ENCODE measurements at places on chromosomes 16 and 17.

DNA sequence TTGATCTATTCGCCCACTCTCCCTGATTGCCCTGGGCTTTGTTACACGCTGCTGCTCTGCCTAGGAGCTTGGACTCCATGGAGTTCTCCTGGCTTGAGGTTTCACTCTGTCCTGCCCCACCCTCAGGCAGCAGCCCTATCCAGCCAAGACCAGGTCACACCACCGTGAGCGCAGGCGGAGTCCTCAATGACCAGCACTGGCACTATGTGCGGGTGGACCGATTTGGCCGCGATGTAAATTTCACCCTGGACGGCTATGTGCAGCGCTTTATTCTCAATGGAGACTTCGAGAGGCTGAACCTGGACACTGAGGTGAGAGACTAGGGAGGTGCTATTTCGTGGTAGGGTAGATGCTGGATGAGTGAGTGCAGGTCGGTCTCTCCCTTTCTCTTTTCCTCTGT lies 3.5 kb downstream of the CNTNAP1 start:
- DNase-seq, result no peak

DNA sequence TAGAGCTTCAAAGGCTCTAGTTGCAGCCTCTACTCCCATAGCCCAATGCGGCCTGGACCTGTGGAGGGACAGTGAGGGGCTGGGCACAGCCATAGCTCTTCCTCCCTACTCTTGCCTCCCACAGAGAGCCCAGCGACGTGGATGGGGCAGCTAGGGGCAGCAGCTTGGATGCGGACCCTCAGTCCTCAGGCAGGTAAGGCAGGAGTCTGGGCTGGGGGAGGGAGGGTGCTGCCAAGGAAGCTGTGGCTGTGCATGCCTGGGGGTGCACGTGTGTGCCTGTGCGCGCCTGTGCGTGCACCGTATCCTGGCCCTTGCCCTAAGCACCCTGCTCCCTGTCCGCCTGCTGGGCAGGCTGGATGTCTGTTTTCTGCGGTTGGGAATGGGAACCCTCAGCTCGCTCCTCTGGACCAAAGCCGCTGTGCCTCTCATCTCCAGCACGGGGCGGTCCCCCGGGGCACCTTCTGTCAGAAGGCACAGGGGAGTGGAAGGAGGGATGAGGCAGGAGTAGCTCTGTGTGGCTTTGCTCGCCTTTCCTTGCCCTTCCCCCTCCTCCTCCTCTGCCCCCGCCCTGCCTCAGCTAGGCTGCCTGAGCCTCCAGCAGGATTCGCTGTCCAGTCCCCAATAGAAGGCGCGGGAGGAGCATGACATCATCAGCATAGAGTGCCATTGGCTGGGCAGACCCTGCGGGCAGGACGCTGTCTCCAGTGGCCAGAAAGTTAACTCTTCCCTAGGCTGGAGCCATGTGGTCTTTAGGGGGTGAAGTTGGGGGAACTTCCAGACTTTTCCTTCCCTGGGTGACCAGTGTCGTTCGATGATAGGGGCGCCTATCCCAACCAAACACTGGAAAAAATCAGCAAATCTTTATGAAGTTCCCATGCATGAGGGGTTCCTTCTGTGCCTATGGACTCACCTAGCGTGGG lies 797 bp downstream of the PRCD start:
- peak; percentile 95 for DNase-seq

- DNase-seq, result peak; percentile 27
Measured at GRCh38 chr16:66534376-66534799, 15.5 kb downstream of the TK2 start.

- no peak for DNase-seq
Measured at GRCh38 chr17:39200957-39201510, 951 bp downstream of the RPL19 start.

- DNase-seq, result no peak
Measured at GRCh38 chr17:36835036-36835435, 102.2 kb upstream of the LHX1 start.

DNA sequence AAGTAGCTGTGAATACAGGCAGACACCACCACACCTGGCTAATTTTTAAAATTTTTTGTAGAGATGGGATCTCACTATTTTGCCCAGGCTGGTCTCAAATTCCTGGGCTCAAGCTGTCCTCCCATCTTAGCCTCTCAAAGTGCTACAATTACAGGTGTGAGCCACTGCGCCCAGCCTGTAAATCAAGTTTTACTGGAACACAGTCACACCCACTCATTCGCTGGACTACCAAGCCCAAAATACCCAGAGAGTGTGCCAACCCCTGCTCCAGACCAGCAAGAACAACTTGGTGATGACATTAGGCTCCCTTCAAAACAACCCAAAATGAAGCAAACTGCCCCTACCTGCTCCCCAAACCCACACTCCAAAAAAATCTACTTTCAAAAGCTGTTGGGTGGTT lies 36.0 kb downstream of the TVP23A start:
- no peak for DNase-seq

DNA sequence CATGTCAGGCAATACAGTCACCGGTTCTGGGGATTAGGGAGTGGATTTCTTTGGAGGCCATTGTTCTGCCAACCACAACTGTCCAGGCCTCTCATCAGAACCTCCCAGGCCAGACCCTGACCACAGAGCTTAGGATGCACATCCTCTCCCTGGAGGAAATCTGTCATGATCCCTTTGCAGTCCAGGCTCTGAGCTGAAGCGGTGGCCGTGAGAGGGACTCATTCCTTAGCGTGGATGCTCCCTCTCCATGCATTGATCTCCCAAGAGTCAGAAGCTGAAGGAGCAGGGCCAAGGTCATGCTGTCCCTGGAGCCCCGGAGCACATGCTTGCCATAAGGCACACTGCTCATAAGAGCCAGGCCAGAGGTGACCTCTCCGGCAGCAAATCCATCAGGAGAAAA lies 181.4 kb downstream of the COPRS start:
- DNase-seq, result no peak

- DNase-seq, result no peak
Measured at GRCh38 chr17:17170346-17170985, 35.7 kb downstream of the PLD6 start.

GRCh38 chr16:25040543-25040942 lies 25.4 kb upstream of the ARHGAP17 start:
- DNase-seq, result no peak

GRCh38 chr17:57606111-57606875 lies 138.8 kb downstream of the CCDC182 start:
- DNase-seq, result no peak

Measured in gastrocnemius medialis (tissue), 4 donors.